ENCODE measurements at places on chromosomes 2 and 18.

- DNase-seq, result no peak
These were observed 11.8 kb downstream of the PMAIP1 start for GRCh38 chr18:59911600-59911999.

GRCh38 chr2:214574084-214574781 is 163.4 kb downstream of the VWC2L start:
- DNase-seq, result no peak

- DNase-seq, result no peak
These were observed 361.7 kb downstream of the GPD2 start for GRCh38 chr2:156797832-156798231.

GRCh38 chr2:11613297-11613696 is 56.7 kb downstream of the NTSR2 start:
- no peak for DNase-seq

DNA sequence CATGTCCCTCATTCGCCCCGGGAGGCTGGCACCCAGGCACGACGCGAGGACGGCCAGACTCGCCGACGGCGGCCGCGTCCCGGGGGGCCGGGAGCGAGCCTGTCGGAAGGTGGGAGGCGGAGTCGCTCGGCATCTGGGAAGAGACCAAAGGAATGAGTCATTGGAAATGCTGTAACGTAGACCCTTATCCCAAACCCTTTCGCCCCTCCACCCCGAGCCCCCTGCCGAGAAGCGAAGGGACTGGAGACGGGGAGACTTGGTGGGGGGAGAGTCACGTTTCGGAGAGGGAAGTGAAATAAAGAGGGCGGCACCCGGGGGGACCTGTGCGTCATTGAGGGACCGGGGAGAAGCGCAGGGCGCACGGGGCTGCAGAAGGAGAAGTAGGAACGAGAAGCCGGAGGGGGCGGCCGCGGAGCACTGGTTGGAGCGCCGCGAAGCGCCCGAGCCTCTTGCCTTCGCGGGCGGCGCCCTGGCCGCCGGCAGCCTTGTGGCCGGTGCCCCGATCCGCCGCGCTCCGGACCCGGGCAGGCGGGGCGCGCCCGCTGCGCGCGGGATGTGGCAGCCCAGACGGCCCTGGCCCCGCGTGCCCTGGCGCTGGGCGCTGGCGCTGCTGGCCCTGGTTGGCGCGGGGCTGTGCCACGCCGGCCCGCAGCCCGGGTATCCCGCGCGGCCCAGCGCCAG is at the start of gene EMILIN2:
TSS of gene EMILIN2 (plus strand) at position 371 of the 681 bp plus-strand sequence. CDS start at position 554, 183 bp downstream.
- DNase-seq, result peak; percentile 47

DNA sequence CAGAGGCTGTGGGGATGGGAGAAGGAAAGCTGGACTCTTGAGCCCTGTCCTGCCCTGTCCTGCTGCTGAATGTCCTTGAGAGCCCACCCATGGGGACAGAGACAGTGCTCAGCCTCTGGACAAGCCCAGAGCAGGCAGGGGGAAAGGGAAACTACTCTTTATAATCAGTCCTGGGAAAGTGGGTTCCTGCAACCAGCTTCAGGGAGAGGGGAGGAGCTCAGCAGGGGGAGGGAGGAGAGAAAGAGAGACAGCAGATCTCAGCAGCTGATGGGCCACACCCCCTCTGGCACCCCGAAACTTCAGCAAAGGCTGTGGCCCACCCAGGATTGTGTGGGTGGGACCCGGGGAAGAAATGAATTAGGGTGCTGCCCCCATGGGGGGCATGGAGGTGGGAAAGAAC is 11.6 kb downstream of the ECEL1 start:
- no peak for DNase-seq

DNA sequence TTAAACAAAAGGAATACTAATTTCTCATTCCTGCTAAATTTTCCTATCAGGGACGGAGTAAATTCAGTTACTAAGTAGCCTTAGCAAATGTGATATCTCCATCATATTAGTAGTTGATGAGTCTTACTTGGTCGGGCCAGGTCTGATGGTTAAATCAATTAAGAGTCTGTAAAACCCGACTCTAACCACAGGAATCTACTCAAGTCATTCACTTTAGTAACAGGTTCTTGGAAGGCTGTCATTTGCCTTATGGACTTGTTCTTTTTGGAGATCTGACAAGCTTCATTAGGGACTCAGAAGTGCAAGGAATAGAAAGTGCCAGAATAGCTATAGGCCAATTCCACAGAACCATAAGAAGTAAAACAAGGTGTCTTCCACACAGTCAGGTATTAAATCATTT is 119.0 kb downstream of the GCA start:
- no peak for DNase-seq

DNA sequence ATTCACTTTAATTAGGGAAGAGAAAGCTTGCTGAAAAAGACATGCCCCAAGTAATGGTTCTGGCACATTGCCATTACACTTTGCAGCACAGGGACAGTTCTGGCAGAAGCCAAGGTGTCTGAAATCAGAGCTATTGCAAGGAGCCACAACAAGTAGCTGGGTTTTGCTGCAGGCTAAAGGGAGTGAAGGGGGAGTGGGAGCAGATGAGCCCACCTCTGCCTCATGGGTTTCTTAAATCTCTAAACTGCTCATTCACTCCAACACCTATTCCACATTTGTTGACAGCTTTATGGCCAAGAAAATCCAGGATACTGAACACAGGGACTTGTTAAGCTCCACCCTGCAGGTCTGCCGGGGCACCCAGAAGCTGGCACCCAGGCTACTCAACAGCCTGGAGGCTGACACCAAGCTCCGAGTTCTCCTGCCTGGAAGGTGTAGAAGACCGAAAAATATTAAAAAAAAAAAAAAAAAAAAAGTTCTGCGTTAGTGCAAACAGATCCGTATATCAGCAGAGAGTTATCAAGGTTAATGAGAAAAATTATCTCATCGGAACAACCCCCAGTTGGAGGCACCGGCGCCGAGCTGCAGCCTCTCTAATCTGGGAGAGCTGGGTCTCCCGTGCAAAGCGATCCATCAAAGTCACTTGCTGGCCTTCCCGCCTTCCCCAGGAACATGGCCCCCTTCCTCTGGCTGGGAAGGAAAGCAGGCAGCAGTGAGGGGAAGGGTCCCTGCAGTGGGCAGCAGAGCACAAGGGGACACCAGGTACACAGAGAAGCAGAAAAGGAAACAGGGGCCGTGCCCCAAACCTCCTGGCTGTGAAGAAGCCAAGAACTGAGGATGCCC is 123.7 kb downstream of the HNMT start:
- DNase-seq, result no peak
